ENCODE measurements at places on chromosomes 4 and X.

GRCh38 chr4:80594701-80595100 is 259.2 kb downstream of the CFAP299 start:
- no peak for DNase-seq

GRCh38 chr4:45484740-45485139 is 639.1 kb downstream of the GABRG1 start:
- no peak for DNase-seq

- no peak for DNase-seq
Measured at GRCh38 chr4:5711479-5712184, 631 bp downstream of the EVC start.

GRCh38 chrX:28347476-28347875 is 239.8 kb upstream of the IL1RAPL1 start:
- no peak for DNase-seq

DNA sequence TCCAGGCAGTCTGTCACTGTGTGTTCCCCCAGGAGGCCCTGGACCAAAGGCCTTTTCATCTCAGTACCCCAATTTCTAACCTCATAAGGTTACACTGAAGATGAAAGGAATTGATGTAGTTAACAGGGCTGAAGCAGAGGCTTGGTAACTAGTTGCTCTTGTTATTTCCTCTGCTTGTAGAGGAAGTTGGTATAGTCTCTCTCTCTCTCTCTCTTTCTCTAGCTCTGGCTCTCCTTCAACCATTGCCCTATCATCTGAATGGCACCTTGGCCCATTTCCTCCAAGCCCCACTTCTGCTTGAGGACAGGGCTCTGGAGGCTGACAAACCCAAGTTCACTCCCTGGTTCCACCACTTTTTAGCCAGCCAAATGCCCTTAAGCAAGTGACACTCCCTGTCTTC is 96.1 kb downstream of the MAMLD1 start:
- DNase-seq, result no peak

GRCh38 chr4:190020790-190021717 is 6.0 kb downstream of the FRG2 start:
- no peak for DNase-seq

GRCh38 chr4:115042496-115042895 is 70.9 kb downstream of the NDST4 start:
- no peak for DNase-seq

DNA sequence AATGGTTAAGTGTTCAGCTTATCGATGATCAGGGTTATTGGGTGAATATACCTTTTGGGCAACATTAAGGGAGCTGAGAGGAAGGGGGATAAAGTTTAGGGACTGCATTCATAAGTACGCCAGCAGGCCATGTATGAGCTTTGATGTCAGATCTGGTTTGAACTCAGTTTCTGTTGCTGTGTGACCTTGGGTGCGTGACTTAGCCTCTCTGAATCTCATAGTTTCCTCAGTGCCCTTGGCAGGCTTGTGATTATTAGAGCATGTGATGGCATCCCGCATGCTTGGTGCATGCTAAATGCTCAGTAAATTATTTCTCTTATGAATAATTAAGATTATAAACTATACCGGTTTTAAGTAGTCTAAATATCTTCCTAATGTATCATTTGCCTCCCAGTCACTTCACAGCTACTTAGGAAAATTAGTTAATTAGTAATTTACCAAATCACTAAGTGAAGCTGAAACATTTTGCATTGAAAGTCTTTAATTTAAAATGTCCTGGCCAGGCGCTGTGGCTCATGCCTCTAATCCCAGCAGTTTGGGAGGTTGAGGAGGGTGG is 3.8 kb downstream of the TBC1D14 start:
- DNase-seq, result no peak

GRCh38 chr4:170087163-170087700 is 2.5 kb downstream of the AADAT start:
- no peak for DNase-seq

GRCh38 chr4:80225595-80225994 is 28.3 kb downstream of the PRDM8 start:
- DNase-seq, result no peak

- DNase-seq, result no peak
Measured at GRCh38 chrX:153414856-153415510, 3.7 kb downstream of the ZFP92 start.

- DNase-seq, result no peak
Measured at GRCh38 chr4:116469582-116469981, 615.8 kb downstream of the TRAM1L1 start.
